ENCODE measurements at places on chromosomes 12 and 14.
A peak's percentile ranks its signal among the peaks of the same experiment; 100 is the strongest.

- H3K27ac ChIP-seq: no peak overlapping the region
- H3K4me1 ChIP-seq: peaks cover 25% of the 10 kb centered on the region
- no peaks in the 10 kb centered on the region for H3K27me3 ChIP-seq
- DNase-seq: no peak
- no peak overlapping the region for H3K4me3 ChIP-seq
- no peaks in the 10 kb centered on the region for H3K36me3 ChIP-seq
Observed at GRCh38 chr14:54310151-54310850, 86.5 kb upstream of the CDKN3 start.

DNA sequence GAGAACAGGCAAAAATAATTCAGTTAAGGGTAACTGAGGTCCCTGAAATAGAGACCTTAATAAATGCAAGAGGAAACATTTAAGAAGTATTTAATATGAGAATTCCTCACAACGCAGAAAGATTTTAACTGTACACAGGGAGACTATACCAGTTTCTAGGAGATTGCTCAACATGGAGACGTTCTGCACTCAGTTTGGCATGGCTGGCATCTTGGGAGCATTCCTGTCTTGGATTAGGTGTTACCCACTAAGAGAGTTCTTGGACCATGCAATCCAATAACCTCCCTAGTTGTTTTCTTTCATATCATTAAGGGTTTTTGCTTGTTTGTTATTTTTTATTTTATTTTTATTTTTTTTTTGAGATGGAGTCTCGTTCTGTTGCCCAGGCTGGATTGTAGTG lies 302.4 kb downstream of the NELL2 start:
- H3K27me3 ChIP-seq: no peaks in the 10 kb centered on the region
- H3K4me3 ChIP-seq: no peak overlapping the region
- no peaks in the 10 kb centered on the region for H3K36me3 ChIP-seq
- no peaks in the 10 kb centered on the region for H3K4me1 ChIP-seq
- no peak overlapping the region for H3K27ac ChIP-seq
- no peak for DNase-seq

GRCh38 chr14:96829791-96830190 lies 32.6 kb downstream of the VRK1 start:
- H3K27ac ChIP-seq: no peak overlapping the region
- peaks cover under 1% of the 10 kb centered on the region for H3K36me3 ChIP-seq
- no peaks in the 10 kb centered on the region for H3K27me3 ChIP-seq
- H3K4me1 ChIP-seq: peaks cover 10% of the 10 kb centered on the region
- H3K4me3 ChIP-seq: no peak overlapping the region

DNA sequence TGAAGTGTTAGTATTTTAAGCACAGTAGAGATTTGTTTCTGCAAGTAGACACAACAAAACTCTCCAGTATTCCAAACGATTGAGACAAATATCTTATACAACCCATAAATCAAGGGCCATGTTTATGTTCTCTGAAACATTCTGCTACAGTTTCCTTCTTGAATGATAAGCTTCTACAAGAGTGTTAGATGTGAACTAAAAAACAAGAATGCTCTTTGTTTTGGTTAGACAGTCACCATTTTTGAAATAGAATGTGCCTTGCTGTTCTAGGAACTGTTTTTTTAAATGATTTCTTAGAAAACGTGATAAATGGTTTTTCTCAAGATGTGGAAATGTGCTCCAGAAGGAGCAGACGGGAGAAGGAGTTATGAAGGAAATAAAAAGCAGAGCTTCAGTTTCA lies 1656.3 kb upstream of the FLRT2 start:
- H3K27ac ChIP-seq: no peak overlapping the region
- no peaks in the 10 kb centered on the region for H3K27me3 ChIP-seq
- no peaks in the 10 kb centered on the region for H3K4me1 ChIP-seq
- H3K4me3 ChIP-seq: no peak overlapping the region
- DNase-seq: no peak

DNA sequence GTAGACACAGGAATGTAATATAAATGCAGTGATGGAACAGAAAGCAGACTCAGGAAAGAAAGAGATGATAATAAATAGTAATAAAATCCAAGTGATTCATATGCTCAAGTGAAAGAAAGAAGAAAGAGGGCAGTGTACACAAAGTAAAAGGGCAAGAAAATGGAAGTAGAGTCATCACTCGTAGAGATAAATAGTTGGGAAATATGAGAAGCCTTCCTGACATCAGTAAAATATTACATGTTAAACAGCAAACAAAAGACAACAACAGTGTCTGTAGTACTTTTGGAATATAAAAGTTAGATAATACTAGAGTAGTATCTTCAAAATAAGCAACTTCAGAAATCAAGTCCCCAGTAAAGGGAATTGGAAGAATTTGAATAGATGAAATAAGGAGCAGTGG lies 412.3 kb downstream of the RAD51B start:
- DNase-seq: no peak
- no peak overlapping the region for H3K4me3 ChIP-seq
- peak overlapping the region; percentile 70 for H3K27ac ChIP-seq
- no peaks in the 10 kb centered on the region for H3K27me3 ChIP-seq
- no peaks in the 10 kb centered on the region for H3K36me3 ChIP-seq

DNA sequence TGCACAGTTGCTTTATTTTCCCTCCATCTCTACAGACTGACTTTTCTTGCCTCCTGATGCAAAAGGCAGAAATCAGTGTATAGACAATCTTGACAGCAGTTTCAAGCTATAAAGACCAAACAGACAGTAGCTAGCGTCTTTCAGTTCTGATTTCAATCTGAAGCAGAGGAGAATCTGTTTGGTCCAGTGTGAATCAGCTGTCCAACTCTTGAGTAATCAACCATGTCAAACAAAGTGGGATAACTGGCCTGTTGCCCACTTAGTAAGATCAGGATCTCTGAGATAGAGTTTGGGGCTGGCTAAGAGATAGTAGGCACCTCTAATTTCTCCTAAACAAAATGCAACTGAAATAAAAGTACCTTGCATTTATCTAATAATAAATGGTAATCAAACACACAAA lies 797.4 kb upstream of the FBXO33 start:
- DNase-seq: no peak
- H3K27me3 ChIP-seq: no peaks in the 10 kb centered on the region
- H3K27ac ChIP-seq: no peak overlapping the region
- H3K4me1 ChIP-seq: no peaks in the 10 kb centered on the region
- no peaks in the 10 kb centered on the region for H3K36me3 ChIP-seq

GRCh38 chr12:108768591-108769500 lies 37.5 kb upstream of the CORO1C start:
- H3K36me3 ChIP-seq: no peaks in the 10 kb centered on the region
- no peak overlapping the region for H3K27ac ChIP-seq
- no peak for DNase-seq
- no peaks in the 10 kb centered on the region for H3K27me3 ChIP-seq
- peaks cover 44% of the 10 kb centered on the region for H3K4me1 ChIP-seq

DNA sequence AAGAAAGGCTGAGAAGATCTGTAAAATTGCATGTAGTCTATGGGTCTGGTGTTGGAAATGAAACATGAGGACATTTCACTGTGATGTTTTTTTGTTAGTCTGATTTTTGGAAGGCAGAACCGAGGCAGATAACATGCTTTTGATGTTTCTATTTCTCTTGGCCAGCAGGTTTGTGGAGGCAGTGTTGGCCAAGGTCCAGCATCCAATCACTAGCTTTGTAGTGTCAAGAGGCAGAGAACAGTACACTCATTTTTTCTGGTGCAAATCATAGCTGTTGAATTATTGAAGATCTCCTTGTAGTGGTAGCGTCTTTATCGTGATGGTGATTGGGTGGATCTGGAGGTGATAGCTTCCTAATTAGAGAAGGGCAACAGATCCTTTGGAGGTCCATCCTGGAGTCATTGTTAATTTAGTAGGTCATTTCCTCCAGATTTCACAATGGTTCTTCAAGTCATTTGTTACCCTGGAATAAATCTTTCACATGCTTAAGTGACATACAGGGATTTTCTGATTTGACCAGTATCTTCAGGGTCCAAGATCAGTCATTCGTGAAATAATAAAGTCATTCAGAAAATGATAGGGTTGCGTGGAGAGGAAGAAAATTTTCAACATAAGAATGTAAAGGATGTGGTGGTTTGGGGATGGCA lies 252.4 kb upstream of the CPNE8 start:
- no peak for DNase-seq
- no peak overlapping the region for H3K4me3 ChIP-seq
- no peaks in the 10 kb centered on the region for H3K27me3 ChIP-seq
- H3K36me3 ChIP-seq: no peaks in the 10 kb centered on the region
- H3K27ac ChIP-seq: no peak overlapping the region

- H3K27ac ChIP-seq: no peak overlapping the region
- H3K36me3 ChIP-seq: no peaks in the 10 kb centered on the region
- no peaks in the 10 kb centered on the region for H3K4me1 ChIP-seq
- no peak overlapping the region for H3K4me3 ChIP-seq
- DNase-seq: no peak
- H3K27me3 ChIP-seq: no peaks in the 10 kb centered on the region
Observed at GRCh38 chr14:92209141-92209540, 87.4 kb downstream of the CPSF2 start.

All from esophagus squamous epithelium (tissue), 5 donors.